Tibial nerve (tissue), 4 donors: ENCODE measurements at places on chromosomes 1 and 21. TPM values are rescaled to one million over a fixed set of nuclear protein-coding genes. Genes with fewer than 3 reads are reported as not detected.

GRCh38 chr1:212062832-212063438, 27.4 kb downstream of the DTL start:
- no peak for DNase-seq

GRCh38 chr1:84255582-84255981, 45.9 kb upstream of the SAMD13 start:
- no peak for DNase-seq

DNA sequence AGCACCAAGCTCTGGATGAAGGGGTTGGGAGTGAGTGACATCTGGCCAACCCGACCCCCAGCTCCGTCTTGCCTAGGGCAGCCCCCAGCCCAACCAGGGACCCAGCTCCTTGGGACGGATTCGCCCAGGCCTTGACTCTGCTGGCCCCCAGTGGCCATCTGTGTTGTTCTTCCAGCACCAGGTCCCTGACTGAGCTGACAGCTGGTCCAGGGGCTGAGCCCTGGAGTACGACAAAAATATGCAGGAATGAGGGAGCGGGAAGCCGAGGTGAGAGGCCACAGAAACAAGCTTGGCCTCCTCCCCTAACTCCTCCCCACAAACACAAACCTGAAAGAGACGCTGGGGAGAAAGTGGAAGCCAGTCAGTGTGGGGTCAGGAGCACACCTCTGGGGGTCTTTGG, 55.0 kb upstream of the PAX7 start:
- peak; percentile 40 for DNase-seq

- DNase-seq: no peak
These were observed 25.8 kb downstream of the UAP1 start for GRCh38 chr1:162587347-162587746.

- DNase-seq: no peak
These were observed 31.0 kb upstream of the IL19 start for GRCh38 chr1:206739411-206740076.

- DNase-seq: no peak
These were observed 24.2 kb upstream of the EYA3 start for GRCh38 chr1:28112388-28113241.

DNA sequence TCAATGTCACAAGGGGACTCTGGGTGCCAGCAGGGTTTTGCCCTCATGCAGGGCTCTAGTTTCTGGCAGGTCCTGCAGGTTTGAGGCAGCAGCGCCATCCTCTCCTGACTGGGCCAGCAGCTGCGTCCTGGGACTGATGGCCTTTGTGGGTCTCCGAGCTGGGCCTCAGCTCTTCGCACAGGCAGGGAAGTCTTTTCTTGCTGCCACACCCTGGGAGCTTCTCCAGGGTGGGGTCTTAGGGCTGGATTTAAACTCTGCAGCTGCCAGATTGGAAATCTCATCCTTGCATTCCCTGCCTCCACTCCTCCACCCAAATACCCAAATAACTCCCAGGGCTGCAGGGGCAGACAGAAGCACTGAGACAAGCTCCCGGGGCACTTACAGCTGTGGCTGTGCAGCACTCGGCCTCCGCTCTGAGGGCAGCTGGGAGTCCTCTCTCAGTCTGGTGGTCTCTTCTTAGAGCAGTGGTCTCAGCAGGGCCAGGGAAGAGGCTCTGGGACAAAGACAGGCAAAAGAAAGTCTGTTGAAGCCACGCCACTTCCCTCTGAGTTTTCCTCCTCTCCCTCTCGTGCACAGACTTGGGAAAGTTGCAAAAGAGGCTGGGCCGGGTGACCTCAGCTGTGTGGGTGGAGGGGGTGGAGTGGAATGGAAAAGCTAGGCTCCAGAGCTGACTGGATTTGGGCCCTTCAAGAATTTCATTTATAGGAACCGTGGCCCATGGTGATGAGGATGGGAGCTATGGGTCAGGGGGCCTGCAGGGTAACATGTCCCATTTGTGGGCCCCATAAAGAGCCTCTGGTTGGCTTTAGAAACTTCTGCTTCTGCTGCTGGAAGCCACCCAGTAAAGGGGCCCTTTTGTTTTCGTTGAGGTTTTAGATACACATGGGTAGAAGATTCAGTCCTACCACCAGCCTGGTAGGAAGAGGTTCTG, at the start of gene RAB7B:
RAB7B (minus strand) TSS at position 525 of the 931 bp plus-strand sequence. CDS start 9,260 bp downstream, outside the sequence.
- DNase-seq: peak; percentile 72

DNA sequence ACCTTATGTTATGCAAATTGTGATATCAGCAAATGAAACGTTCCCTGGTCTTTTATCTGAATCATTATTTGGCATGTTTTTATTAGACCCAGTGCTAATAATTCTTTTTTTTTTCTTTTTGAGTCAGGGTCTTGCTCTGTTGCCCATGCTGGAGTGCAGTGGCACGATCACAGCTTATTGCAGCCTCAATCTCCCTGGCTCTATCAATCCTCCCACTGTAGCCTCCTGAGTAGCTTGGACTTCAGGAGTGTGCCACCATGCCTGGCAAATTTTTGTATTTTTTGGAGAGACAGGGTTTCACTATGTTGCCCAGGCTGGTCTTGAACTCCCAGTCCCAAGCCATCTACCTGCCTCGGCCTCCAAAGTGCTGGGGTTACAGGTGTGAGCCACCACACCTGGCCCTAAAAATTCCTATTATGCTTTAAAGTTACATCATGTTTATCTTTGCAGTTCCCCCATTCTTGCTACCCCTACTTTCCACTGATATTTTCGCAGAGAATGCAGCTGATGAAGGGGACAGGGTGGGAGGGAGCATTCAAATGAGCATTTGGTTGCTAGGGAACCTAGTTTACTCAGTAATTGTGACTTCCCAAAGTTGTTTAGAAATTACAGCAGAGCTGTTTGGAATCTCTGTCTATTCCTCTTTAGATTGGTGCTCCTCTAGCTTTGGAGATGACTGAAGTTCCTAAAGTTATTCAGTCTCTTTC, 18.4 kb downstream of the C1orf21 start:
- DNase-seq: no peak

DNA sequence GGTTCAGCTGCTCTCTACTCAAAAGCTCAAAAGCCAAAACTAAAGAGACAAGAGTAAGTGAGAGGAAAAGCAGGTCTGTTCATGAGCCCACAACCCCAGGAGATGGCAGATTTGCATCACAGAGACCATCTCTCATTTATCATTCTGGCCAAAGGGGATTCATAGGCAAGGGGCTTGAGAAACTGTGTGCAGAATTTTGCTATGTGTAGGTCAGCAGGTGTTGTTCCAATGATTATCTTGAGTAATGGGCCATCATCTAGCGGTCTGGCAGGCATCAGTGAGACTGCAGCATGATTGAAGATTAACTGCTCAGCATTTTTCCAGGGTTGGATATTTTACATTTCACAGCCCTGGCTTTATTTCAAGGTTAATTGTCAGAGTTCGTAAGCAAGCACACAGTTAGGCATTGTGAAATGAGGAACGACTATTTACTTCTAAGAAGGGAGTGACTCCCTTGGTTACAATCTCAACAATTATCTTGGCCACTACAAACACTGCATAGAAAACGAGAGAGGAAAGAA, 1204.6 kb upstream of the TMPRSS15 start:
- no peak for DNase-seq

- DNase-seq: no peak
These were observed 2.9 kb upstream of the SH3D21 start for GRCh38 chr1:36303244-36303643.

- no peak for DNase-seq
These were observed 63.5 kb upstream of the DMRTB1 start for GRCh38 chr1:53395671-53396215.

DNA sequence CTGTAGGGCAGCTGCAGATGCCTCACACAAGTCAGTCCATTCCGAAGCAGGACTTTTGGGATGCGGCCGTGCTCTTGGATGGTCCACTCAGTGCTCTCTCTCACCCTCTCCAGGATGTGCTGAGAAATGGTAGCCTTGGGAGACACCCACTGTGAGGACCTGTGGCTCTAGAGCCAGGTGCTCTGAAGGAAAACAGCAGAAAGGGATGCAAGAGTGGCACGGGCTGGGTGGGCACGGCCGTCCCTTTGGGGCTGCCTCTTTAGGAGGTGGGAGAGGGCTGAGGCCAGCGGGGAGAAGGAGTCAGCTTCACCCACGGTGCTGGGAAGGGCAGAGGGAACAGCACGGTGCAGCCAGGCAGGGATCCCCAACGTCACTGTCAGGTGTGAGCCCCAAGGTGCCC, 106.1 kb downstream of the RIPK4 start:
- no peak for DNase-seq

- no peak for DNase-seq
These were observed 172.8 kb downstream of the ST6GALNAC3 start for GRCh38 chr1:76247261-76247852.

DNA sequence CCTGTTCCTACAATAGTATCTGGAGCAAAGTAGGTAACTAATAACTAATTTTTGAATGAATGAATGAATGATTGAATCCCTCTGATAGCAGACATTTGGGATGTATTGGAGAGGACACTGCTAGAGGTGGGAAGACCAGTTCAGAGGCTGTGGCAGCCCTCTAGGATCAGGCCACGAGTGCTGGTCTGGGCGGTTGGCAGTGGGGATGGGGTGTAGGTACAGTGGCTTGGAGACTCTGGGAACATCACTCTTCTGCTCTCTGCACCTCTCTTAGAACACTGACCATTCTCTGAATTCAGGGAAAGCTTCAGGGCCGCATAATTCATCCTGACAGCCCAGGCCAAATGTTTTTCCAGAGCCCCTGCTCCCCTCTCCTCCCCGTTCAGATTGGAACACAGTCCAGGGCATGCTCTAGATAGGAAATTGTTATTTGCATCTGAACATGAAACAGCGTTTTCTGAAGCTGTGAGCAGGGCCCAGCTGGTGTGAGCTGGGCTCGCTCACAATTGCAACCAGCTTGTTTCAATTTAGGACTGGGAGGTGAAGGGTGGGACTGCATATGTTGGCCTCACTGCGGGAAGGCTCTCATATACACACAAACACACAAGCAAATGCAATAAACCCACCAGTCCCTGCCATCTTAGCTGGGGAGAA, 253.1 kb upstream of the USP24 start:
- DNase-seq: no peak

- peak; percentile 81 for DNase-seq
These were observed at the start of gene DENND2D for GRCh38 chr1:111199881-111200801. Gene DENND2D (minus strand): TSS chr1:111200646. CDS start chr1:111200459, 187 bp downstream.

DNA sequence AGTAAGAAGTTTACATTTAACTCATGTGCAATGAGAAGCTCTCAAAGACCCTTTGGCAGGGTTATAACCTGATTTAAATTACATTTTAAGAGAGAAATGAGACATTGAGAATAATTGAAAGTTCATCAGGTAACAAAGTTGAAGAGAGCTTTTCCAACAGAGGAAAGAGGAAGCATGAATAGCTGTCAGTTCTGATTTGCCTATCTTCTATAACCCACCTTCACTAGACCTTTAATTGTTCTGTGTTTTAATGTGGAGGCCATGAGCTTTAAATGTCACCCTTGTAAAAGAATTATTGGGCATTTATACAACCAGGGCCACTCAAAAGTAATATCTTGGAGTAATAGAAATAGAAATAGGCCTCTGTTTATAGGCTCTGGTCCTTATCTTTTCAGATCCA, 9.3 kb upstream of the FCRL1 start:
- DNase-seq: no peak

DNA sequence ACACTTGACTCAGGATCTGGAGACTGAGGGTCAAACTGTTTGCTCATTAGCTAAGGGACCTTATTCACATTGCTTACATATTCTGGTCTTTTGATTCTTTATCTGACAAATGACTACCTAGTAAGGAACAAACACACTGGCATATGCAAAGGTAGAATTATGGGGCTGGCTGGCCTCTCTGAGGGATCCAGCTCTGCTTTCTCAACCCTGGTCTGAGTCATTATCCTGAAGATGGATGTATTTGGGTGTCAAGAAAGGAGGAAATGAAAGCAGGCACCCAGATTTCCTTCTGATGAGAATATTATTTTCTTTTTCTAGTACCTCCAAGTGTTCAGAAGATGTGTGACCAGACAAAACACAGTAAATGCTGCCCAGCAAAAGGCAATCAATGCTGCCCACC, 6.0 kb downstream of the SMCP start:
- DNase-seq: no peak

DNA sequence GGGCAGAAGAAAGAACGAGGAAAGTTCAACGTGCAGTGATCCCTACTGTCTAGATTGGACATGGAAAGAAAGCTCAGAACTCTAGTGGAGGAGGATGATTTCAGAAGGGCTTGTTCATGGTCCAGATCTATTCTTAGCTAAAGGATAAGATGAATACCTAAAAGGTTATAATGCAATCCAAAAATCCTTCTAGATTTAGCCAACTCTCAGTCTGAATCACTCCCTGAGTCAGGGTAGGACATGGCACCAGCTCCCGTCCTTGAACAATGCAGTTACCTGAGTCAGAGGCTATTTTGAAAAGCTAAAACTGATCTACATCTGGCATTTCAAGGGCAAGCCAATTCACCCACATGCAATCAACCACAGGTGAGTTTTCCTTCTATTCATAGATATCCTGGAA, 38.8 kb upstream of the HIVEP3 start:
- no peak for DNase-seq

- no peak for DNase-seq
These were observed 212.4 kb downstream of the FOXD2 start for GRCh38 chr1:47650205-47650604.

DNA sequence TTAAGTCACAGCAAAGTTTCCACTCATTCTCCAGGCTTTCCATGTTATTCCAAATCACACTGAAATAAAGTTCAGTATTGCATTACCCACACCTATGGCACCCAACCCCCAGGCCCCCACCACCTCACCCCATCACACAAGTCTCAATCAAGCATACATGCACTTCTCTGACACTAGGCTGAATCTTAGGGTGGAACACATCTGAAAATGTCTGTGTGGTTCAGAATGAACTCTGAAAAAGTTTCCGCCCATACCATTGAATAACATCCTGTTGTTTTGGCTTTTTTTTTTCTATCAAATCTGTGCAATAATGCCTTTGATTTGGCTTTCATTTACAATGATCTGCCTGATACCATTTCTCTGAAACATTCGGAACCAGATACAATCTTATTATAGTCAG, 25.8 kb upstream of the LRRC8C start:
- DNase-seq: no peak

DNA sequence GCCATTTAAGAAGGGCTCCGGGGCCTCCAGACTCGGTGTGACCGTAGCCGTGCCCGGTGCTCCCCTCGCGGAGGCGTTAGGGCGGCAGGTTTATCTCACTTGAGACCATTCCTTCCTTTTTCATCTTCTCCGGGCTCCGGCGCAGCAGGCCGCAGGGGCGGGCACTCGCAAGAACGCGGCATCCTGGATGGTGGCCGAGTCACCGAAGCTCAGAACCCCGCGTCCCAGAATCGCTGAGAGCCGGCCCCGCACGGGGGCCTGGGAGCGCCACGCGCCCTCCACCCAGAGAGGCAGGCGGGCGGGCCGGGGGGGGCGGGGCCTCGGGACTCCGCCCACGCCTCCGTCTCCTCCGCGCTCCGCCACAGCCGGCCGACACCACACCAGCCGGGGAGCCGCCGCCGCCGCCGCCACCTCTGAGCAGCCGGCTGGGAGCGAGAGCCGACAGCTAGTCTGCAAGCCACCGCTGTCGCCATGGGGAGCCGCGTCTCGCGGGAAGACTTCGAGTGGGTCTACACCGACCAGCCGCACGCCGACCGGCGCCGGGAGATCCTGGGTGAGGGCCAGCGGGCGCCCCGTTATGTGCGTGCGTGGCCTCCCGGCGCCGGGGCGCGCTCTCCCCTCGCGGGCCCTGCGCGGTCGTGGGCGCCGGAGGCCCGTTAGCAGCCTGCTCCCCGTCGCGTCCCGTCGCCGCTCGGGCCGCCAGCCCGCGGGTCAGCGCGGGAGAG, at the start of gene DEGS1:
DEGS1 (plus strand) TSS at position 375 of the 725 bp plus-strand sequence; CDS start at position 472, 97 bp downstream.
- DNase-seq: peak; percentile 68

MROH9 gene
- total RNA-seq: not detected

AQP10 gene
- total RNA-seq: not detected

FMO1 gene
- total RNA-seq: 0.21 TPM

PCP4 gene
- total RNA-seq: not detected

GTF2B gene
- total RNA-seq: 55.7 TPM

PRELP gene
- 108 TPM for total RNA-seq

CRYBG2 gene
- total RNA-seq: not detected

KCNJ6 gene
- total RNA-seq: not detected

RABGAP1L gene
- 45.0 TPM for total RNA-seq
